Large intestine (tissue), 12 donors: ENCODE measurements at places on chromosomes 12 and 14. TPM values are rescaled to one million over a fixed set of nuclear protein-coding genes. Genes with fewer than 3 reads are reported as not detected.
A peak's percentile ranks its signal among the peaks of the same experiment; 100 is the strongest.

RERG gene
- 6.8 TPM for polyA plus RNA-seq

PTCSC3 gene
- not detected for polyA plus RNA-seq

DNA sequence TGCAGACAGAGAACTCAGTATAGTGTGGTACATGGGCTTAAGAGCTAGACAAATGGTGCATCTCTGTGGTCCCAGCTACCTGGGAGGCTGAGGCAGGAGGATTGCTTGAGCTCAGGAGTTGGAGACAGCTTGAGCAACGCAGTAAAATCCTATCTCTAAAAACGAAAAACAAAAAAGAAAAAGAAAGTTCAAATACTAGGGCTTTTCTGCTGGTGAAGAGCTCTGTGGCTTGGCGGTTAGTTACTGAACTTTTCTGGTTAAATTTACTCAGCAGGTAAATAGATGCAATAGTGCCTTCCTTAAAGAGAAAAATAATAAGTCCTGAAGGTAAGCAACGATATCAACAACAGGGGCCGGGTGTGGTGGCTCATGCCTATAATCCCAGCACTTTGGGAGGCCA, 31.4 kb upstream of the RAP1B start:
- no peak for DNase-seq

PROX2 gene
- polyA plus RNA-seq, result 1.5 TPM

- no peak for DNase-seq
Measured at GRCh38 chr12:67681941-67682620, 33.5 kb downstream of the DYRK2 start.

- no peak for DNase-seq
Measured at GRCh38 chr12:91007531-91008290, 2.9 kb upstream of the EPYC start.

GRCh38 chr12:79527473-79527872, 163.3 kb downstream of the PAWR start:
- DNase-seq, result no peak

DNA sequence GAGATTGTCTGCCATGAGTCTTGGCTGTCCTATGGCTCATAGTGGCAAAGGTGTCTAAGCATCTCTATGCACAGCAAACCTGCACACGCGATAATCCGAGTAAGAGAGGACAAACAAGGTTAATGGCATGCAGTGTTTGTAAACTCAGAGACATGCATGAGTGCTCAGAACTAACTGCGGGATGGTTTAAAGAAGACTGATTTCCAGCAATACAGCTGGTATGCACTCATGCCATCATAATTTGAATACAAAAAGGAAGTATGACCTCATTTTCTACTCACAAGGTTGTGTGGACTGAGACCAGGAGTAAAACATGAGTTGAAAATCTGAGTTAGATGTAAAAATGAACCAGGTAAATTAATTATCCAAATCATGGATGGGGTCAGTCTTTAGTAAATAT, 16.6 kb upstream of the TCP11L2 start:
- no peak for DNase-seq

DNA sequence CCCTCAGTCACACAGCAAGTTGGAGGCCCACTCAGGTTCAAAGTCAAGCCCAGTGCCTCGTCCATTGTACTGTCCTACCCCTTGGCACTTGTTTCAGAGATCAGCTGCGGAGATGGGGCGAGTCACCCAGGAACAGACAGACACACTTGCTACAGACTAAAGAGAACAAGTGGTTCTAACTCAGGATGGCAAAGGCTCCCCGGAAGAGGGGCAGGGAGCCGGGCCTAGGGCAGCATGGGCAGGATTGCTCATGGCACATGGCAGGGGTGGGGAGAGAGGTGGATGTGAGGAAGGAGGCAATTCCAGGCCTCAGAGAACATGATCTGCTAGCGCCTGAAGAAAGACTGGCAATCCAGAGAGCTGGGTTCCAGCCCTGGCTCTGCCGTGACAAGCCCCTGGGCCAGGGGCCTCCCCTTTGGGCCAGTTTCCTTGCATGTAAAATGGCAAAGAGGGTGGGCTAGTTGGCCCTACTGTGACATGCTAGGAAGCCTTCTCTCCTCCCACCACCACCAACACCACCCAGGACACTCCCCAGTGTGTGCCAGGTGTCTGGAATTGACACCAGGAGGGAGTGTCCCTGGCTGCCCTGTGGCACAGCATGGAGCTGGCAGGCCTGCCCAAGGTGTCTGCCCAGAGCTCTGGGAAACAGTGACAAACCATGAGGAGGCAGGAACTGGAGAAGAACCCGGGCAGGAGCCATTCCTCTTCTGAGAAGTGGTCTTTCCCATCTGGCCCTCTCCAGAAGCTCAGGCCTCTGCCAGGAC, 24.0 kb upstream of the IRF2BPL start:
- no peak for DNase-seq

GRCh38 chr12:4974217-4974616, 64.5 kb downstream of the KCNA1 start:
- peak; percentile 11 for DNase-seq

DNA sequence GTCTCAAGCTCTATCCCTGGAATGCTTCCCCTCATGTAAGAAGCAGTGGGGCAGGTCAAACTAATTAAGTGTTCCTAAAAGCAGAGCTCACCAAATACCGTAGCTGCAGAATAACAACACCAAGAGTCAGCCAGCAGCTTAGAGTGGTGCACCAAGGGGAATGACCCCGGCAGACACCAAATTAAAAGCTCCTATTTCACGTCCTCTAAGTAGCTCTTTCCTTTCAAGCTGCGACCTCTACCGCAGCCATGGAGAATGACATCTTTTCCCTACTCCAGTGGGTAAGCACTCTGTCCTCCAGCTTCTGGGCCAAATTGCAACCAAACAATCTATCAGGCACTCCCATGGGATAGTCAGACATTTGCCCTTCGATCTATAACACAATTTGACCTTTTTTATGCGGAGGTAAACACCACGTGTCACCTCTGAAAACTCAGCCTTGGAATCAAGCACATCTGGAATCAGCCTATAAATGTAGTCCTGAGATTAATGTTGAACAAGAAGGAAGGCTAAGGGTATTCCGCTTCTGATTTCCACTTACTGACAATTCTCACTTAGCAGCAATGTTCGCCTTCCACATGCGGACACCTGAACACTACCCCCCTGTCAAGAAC, 67.6 kb upstream of the CDKN3 start:
- peak; percentile 55 for DNase-seq

- DNase-seq, result peak; percentile 57
Measured at GRCh38 chr12:460261-461230, 807 bp downstream of the B4GALNT3 start.

DNA sequence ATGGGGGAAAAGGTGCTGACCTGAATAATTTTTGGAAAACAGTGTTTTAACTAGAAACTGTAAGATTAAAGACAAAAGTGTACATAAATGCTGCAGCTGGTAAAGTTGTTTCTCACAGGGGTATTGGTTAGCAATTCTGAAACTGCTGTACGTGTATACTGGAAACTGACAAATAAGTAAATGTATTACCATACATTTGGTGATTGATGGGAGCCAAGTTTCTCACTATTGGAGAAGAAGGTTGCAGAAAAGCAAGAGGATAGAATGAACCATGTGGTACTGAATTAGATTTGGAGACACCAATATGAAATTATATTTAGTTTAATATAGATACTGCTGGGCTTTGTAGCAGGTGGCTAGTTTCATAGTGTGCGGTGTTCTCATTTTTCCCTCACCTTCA, 19.6 kb upstream of the FBXO33 start:
- DNase-seq, result no peak

- DNase-seq, result no peak
Measured at GRCh38 chr12:55008944-55009585, 10.7 kb upstream of the NEUROD4 start.

METTL25 gene
- polyA plus RNA-seq, result 9.4 TPM

OLR1 gene
- polyA plus RNA-seq, result 2.6 TPM

RGS6 gene
- polyA plus RNA-seq, result 2.7 TPM

LHX5 gene
- polyA plus RNA-seq, result not detected

- peak; percentile 4 for DNase-seq
Measured at GRCh38 chr14:58882577-58883018, 244.8 kb downstream of the DACT1 start.

- DNase-seq, result no peak
Measured at GRCh38 chr14:69667938-69668335, 56.5 kb downstream of the SUSD6 start.

TSHR gene
- 0.16 TPM for polyA plus RNA-seq

GRCh38 chr14:83162361-83162929, 1628.8 kb upstream of the SEL1L start:
- DNase-seq, result no peak

GRCh38 chr12:79587368-79587767, 103.4 kb downstream of the PAWR start:
- DNase-seq, result no peak

DNA sequence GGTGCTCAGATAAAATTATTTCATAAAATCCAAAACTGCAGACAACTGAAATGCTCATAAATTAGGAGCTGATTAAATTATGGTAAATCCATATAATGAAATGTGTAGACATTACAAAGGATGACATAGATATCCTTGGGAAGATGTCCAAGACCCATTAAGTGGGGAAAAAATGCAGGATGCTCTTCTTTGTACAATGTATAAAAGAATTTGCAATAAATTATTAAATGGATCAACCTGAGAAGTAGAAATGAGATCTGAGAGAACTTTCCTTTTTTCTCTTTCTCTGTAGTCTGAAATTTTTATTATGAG, 336.4 kb upstream of the E2F7 start:
- no peak for DNase-seq

GRCh38 chr12:104792570-104792969, 165.5 kb downstream of the SLC41A2 start:
- DNase-seq, result no peak

- DNase-seq, result no peak
Measured at GRCh38 chr14:27410981-27411380, 813.1 kb upstream of the NOVA1 start.

SDS gene
- 0.31 TPM for polyA plus RNA-seq

ADCY6 gene
- 54.2 TPM for polyA plus RNA-seq

DNA sequence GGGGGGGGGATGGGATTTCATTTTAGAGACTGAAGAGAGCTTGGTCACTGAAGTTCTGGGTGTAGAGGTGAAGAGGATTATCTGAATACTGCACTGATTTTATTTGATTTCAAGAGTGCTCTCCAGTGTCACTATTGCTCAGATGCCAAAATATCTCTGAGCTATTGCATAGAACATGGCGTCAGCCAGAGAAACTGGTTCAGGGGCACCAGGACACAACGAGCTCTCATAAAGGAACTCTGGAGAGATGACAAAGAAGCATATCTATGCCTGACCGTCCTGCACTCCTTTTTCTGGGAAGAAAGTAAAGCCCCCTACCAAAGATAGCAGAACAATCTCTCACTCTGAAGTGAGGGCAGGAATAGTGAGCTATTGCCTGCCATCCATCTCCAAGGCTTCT, 2.0 kb downstream of the SLC7A8 start:
- no peak for DNase-seq

GLT8D2 gene
- polyA plus RNA-seq, result 15.2 TPM

DNA sequence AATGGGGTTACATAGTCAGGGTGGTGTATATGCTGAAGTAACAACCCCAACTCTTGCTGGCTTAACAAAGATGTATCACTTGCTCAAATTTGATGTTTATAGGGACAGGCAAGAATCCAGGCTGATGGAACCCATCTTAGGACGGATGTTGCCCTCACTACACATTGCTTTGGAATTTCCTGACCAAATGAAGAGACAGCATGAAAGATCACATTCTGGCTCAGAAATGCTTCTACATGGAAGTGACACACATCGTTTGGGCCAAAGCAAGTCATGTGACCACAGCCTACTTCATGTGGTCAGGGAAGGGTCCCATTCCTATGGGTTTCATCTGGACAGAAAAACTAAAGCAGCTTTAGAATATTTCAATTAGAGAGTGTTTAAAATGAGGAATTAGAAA, 345.8 kb downstream of the TMEM132D start:
- no peak for DNase-seq

GRCh38 chr14:105171004-105171673, 2.6 kb upstream of the JAG2 start:
- DNase-seq, result no peak

GRCh38 chr12:13962699-13963098, 18.7 kb downstream of the GRIN2B start:
- DNase-seq, result no peak

GRCh38 chr12:24177889-24178288, 228.4 kb upstream of the SOX5 start:
- DNase-seq, result no peak

DNA sequence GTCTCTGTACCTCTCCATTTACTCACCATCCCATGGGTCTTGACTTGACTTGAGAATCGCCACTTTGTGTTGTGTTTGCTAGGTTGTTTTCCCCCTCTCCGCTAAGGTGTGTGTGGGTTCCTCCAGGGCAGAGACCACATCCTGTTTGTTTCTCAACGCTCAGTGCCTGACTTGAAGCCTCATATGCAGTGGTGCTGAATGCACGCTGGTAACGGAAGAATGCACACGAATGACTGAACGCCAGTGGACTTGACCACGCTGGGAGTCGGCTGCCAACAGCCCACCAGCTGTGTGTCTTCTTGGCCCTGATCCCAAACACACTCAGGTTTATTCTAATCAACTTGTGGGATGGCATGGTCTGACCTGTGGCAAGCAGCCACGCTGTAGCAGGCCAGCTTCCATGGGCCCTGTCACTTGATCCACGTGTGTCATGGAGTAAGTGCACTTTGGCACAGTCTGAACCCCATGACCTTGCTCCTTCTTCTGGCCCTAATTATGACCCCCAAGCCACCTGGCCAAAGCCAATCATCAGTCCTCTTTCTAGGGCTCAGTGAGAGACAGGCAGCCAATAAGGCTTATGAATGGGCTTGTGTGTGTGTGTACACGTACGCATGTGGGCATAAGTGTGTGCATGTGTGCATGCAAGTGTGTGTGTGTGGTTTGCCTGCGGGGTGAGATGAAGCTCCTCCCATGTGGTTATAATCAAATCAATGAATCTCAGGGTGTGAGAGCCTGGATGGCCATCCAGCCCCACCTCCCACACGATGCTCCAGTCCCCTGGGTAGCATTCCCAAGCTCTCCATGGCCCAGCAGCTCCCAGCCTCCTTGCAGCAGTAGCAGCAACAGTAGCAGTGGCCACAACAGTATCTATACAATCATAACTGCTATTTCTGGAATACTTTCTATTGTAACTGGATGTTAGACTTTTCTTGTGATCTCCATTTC, 6.4 kb upstream of the TC2N start:
- DNase-seq, result no peak

CHFR gene
- 31.9 TPM for polyA plus RNA-seq

DNA sequence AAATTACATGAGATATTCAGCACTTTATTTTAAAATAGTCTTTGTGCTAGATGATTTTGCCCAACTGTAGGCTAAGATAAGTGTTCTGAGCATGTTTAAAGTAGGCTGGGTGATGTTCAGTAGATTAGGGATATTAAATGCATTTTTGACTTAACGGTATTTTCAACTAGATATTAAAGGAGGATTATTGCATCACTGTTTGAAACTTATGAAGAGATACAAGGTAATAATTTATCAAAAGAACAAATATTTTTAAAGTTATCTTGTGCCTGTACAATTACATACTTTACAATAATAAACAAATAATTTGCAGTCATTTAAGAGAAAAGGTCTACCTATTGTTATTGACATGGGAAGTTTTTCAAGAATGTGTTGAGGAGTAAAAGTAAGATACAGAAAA, 368.6 kb upstream of the DCN start:
- DNase-seq, result no peak

- no peak for DNase-seq
Measured at GRCh38 chr14:83842547-83842946, 1687.4 kb upstream of the FLRT2 start.

GRCh38 chr12:115737895-115738294, 539.6 kb downstream of the MED13L start:
- DNase-seq, result no peak
